ENCODE measurements at places on chromosomes 6 and 20. TPM values are rescaled to one million over a fixed set of nuclear protein-coding genes. Genes with fewer than 3 reads are reported as not detected.
A peak's percentile ranks its signal among the peaks of the same experiment; 100 is the strongest.

GRCh38 chr6:72534236-72534635 is 87.6 kb upstream of the KCNQ5 start:
- DNase-seq, result no peak

GRCh38 chr20:17940224-17940971 is 28.2 kb downstream of the SNX5 start:
- no peak for DNase-seq

GRCh38 chr20:11110535-11110934 is 436.7 kb upstream of the JAG1 start:
- no peak for DNase-seq

GRCh38 chr6:31737991-31738979 is 1.5 kb upstream of the MSH5 start:
- peak; percentile 86 for DNase-seq

- no peak for DNase-seq
Observed at GRCh38 chr20:2654831-2655230, 2.4 kb downstream of the NOP56 start.

- peak; percentile 89 for DNase-seq
Observed at GRCh38 chr20:50478162-50478990, 31.8 kb upstream of the PTPN1 start.

- DNase-seq, result no peak
Observed at GRCh38 chr6:15200087-15200486, 45.8 kb upstream of the JARID2 start.

GRCh38 chr6:148513145-148514071 is 170.8 kb downstream of the SASH1 start:
- no peak for DNase-seq

- DNase-seq, result no peak
Observed at GRCh38 chr6:89525786-89526562, 93.0 kb downstream of the ANKRD6 start.

DNA sequence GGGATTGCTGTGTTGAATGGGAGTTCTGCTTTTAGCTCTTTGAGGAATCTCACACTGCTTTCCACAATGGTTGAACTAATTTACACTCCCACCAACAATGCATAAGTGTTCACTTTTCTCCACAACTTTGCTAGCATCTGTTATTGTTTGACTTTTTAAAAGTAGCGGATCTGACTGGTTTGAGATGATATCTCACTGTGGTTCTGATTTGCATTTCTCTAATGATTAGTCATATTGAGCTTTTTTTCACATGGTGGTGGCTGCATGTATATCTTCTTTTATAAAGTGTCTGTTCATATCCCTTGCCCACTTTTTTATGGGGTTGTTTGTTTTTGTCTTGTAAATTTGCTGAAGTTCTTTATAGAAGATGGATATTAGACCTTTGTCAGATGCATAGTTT is 588.3 kb upstream of the ADGRB3 start:
- no peak for DNase-seq

DNA sequence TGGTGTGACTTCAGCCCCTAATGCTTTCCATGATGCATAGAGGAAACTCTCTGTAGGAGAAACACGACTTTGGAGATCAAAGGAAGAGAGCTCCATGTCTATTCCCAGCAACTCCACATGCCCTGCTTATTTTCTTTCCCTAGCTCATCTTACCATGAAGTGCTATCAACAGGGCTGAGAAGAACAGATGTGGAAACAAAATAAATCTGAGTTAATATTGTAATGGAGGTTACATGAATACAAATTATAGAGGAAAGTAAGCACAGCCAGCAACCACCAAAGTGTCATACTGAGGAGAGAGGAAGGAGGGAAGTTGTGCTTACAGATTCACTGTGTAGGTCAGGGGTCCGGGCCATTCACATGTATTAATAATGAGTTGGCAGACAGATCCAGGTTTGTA is 157.5 kb downstream of the RFPL4B start:
- no peak for DNase-seq

DNA sequence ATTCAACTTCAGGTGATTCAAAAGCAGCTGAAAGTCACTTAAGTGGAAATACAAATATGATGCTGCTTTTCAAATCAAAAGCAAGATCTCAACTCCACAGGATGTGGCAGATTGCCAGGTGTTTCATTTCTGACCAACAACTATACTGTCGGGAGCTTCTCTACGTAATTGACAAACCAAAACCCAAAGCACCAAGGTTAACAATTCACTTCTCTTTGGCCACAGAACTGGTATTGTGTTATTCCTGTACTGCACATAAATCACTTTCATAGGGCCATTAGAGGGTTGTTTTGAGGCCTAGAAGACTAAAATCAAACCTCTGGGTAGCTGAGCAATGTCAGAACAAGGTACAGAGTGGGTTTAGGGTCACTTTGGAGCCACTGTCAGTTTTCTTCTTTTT is 169.7 kb downstream of the HAO1 start:
- DNase-seq, result no peak

DNA sequence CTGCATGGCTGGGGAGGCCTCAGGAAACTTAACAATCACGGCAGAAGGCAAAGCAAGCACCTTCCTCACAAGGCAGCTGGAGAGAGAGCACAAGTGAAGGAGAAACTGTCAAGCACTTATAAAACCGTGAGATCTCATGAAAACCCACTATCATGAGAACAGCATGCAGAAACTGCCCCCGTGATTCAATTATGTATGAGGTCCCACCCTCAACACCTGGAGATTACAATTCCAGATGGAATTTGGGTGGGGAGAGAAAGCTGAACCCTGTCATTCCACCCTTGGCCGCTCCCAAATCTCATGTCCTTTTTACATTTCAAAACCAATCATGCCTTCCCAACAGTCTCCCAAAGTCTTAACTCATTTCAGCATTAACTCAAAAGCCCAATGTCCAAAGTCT is 107.2 kb upstream of the ECI2 start:
- DNase-seq, result no peak

DNA sequence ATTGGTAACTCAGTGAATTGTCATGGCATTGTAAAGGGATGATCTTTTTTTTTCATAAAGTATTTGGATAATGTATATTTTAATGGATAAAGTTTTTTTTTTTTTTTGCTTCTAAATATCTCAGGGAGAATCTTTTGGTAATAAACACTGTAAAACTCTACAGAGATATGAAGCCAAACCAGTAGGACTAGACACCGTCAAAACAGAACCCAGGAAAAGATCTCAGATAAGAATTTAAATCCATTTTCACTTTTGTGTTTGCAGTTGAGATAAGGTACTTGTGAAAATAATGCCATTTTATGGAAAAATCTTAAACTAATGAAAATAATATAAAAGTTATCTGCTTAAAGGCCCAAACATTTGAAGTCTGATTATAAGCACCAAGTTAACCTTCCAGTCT is 27.0 kb downstream of the FAM83B start:
- no peak for DNase-seq

GRCh38 chr20:5596401-5597193 is 153.6 kb upstream of the SHLD1 start:
- DNase-seq, result no peak

DNA sequence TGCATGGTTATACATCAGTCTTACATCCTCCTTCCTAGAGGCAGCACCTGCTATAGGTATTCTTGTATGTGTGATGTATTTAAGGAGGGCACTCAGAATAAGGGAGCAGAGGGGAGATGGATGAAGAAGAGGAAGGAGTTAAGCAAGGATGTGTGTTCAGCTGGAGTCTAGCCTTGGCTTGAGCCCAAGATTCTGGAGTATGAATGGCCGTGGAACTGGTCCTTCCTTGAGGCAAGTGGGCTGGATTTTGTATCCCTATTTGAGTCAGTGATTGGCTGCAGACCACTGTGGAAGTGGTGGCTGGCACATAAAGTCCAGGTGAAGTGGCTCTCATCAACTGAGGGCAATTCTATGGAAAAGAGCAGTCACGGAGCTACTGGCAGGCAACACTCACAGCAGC is 112.0 kb upstream of the RNF24 start:
- DNase-seq, result no peak

Gene ULBP1
- total RNA-seq, result 2.6 TPM

Gene LRRC1
- total RNA-seq, result 2.9 TPM

Gene DLL1
- total RNA-seq, result 3.5 TPM

Gene AHI1
- total RNA-seq, result 18.8 TPM

Gene COL9A3
- total RNA-seq, result not detected

Gene TRIM10
- 0.25 TPM for total RNA-seq

Gene MMP24
- total RNA-seq, result not detected

Gene KHDRBS2
- not detected for total RNA-seq

Gene CRISP2
- total RNA-seq, result not detected

Gene GGTLC1
- not detected for total RNA-seq
